ENCODE measurements at places on chromosomes 5 and 9.

GRCh38 chr9:1957856-1958255 is 57.3 kb upstream of the SMARCA2 start:
- DNase-seq, result no peak

DNA sequence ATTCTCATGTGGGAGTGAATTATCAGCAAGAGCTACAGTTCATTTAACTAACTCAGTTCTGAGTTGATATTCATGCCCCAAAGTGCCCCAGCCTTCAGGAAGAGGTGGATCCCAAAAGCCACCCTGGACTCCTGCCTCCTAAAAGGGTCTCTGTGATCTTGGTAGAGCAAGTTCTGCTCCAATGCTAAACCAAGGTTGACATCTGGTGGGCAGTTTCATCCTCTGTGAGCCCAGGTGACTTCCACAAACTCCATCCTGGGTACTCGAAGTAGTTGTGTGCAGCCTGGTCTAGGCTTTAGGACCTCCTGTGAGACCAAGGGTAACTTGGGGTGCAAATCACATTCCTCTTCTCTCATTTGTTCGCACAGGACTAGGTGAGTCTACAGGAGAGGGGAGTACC is 816.8 kb downstream of the MTRR start:
- no peak for DNase-seq

DNA sequence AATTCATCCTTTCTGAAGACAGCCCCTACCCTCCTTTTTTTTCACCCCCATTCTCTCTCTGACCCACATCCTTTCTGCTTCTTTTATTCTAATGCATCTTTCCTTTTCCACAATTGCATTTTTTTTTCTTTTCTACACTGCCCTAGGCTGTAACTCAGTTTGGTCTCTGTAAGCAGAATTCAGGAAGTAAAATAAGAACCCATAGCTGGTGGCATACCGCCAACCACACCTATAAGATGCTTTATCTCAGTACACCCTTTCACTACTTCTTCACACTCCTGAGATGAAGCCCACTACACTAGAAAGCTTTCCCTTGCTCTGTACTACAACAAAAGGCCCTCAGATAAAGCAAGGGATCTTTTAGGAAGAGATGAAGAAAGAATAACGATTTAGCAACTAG is 16.1 kb upstream of the TSSK1B start:
- no peak for DNase-seq

- no peak for DNase-seq
These were observed 40.0 kb downstream of the TTLL11 start for GRCh38 chr9:122053064-122053463.

GRCh38 chr9:109319626-109320241 is 1.1 kb downstream of the EPB41L4B start:
- DNase-seq, result no peak

- no peak for DNase-seq
These were observed 10.3 kb upstream of the ABL1 start for GRCh38 chr9:130824643-130825350.
